ENCODE measurements at places on chromosomes 16 and 17.

DNA sequence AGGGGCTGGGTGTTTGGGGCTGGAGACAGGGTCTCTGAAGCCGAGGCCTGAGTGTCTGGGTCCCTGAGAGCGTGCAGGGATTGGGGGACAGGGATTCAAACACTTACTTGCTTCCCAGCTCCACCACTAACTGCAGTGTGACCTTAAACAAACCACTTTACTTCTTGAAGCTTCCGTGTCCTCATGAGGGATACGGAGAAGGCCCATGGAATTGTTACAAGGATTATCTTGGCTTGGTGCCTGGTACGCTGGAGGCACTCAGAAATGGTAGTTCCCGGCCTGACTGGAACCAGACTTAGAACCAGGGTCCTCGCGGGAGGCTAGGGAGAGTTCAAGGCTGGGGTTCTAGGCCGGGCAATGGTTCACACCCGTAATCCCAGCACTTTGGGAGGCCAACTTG lies 2.9 kb upstream of the CXCL16 start:
- no peak for DNase-seq

DNA sequence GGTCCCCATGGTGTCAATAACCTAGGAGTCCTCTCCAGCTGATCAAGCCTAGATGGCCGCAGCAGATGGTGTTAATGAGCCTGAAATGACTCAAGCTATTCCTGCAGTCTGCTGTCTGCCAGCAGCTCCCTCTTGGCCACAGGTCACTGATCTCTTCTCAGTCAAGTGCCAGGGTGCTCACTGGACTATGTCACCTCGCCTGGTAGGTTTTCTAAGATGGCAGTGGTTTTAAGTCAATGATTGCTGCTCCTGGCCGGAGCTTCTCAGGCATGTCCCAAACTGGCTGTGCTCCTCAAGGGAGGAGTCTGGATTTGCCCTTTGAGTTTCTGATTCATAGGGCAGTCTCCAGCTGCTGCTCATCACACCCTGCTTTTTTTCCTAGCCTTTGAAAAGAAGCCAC lies 58.6 kb upstream of the SHISA6 start:
- DNase-seq = no peak

DNA sequence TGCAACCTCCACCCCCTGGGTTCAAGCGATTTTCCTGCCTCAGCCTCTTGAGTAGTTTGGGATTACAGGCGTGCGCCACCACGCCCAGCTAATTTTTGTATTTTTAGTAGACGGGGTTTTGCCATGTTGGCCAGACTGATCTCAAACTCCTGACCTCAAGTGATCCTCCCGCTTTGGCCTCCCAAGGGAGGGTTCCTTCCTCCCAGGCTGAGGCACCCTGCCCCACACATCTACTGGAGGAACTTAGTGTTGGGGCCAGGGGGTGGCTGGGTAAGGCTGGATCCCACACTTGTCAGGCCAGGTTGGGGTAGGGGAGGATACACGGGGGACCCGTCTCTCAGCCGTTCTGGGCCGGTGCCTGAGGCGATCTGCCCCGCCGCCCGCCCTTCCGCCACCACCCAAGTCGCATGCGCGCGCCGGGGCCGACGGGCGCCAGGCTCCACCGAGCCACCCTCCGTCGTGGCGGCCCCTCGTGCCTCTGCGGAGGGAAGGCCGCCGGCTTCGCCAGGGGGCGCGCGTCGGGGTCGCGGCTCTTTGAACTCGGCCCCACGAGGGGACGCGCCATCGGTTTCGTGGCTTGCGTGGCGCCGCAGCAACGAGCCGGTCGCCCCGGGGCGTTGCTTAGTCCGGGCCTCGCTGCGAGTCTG lies 15.9 kb downstream of the GRB7 start:
- DNase-seq = no peak

- DNase-seq = no peak
These were observed 20.2 kb upstream of the CPSF4L start for GRCh38 chr17:73281928-73282327.

- DNase-seq = no peak
These were observed 6.9 kb downstream of the METRNL start for GRCh38 chr17:83086199-83086880.

Measured in stimulated activated CD4-positive, alpha-beta T cell treated with anti-CD3 and anti-CD28 coated beads, Interleukin-4, amount 100 ng/mL, for 24 hours (primary cell).